Breast epithelium (tissue), 4 donors: ENCODE measurements at places on chromosomes 6 and 20.
A peak's percentile ranks its signal among the peaks of the same experiment; 100 is the strongest.

DNA sequence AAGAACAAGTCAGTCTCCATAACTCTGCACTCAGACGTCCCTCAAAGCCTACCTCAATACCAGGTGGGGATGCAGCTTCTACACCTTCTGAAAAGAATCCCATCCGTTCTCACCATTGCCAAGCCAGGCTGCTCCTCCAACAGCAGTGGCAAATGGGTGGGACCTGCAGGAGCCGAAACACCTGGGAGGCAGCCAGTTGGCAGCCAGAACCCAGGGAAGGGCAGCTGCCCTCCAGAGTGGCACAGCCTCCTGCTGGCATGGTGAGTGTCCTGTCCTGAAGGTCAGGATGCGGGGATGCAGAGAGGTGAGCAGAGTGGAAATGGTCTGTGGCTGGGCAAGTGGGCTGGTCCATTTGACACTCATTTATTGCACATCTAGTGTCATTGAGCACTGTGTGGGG is 210.6 kb upstream of the CDH4 start:
- H3K36me3 ChIP-seq, result no peaks in the 10 kb centered on the region
- no peak overlapping the region for H3K27ac ChIP-seq
- no peaks in the 10 kb centered on the region for H3K27me3 ChIP-seq
- no peaks in the 10 kb centered on the region for H3K4me1 ChIP-seq
- H3K4me3 ChIP-seq, result no peak overlapping the region

DNA sequence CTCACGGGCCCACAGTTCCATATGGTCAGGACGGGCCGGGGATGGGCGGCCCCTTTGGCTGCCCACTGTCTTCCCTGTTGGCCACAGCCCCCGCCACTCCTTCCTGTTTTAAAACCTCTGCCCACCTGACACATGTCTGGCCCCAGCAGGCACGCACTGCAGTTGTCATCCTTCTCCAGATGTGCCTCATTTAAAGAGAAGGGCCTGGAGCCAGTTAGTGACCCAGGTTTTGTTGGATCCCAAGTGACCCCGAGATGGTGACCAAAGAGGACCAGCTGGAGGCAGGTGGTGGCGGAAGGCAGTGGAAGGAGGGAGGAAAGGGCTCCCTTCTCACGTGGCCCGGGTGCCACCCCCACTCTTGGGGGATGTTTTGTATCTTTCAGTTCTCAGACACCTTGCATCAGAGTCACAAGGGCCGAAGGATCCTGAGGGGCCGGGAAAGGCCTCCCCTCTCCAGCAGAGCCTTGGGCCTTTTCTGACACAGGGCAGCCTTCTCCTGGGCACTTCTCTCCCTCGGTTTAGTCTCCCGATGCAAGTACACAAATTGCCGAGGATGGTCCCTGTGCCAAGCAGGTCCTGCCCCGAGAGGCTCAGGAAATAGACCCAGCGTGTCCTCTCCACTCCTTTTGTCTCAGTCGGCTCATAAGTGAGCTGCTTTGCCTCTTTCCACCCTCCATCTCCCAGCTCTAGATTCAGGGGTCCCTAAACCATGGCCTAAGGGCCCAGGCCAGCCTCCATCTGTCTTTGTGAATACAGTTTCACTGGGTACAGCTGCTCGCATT is 117.6 kb downstream of the SULF2 start:
- no peak for DNase-seq
- H3K36me3 ChIP-seq, result no peaks in the 10 kb centered on the region
- H3K4me3 ChIP-seq, result no peak overlapping the region
- H3K27me3 ChIP-seq, result no peaks in the 10 kb centered on the region
- H3K27ac ChIP-seq, result no peak overlapping the region

GRCh38 chr6:139378882-139379341 is 4.5 kb upstream of the CITED2 start:
- no peaks in the 10 kb centered on the region for H3K27me3 ChIP-seq
- no peak for DNase-seq
- H3K27ac ChIP-seq, result no peak overlapping the region
- H3K36me3 ChIP-seq, result no peaks in the 10 kb centered on the region
- H3K4me3 ChIP-seq, result no peak overlapping the region

GRCh38 chr20:4569092-4569491 is 152.6 kb upstream of the PRND start:
- H3K27ac ChIP-seq, result no peak overlapping the region
- H3K4me1 ChIP-seq, result no peaks in the 10 kb centered on the region
- no peak for DNase-seq
- H3K36me3 ChIP-seq, result no peaks in the 10 kb centered on the region
- H3K4me3 ChIP-seq, result no peak overlapping the region

DNA sequence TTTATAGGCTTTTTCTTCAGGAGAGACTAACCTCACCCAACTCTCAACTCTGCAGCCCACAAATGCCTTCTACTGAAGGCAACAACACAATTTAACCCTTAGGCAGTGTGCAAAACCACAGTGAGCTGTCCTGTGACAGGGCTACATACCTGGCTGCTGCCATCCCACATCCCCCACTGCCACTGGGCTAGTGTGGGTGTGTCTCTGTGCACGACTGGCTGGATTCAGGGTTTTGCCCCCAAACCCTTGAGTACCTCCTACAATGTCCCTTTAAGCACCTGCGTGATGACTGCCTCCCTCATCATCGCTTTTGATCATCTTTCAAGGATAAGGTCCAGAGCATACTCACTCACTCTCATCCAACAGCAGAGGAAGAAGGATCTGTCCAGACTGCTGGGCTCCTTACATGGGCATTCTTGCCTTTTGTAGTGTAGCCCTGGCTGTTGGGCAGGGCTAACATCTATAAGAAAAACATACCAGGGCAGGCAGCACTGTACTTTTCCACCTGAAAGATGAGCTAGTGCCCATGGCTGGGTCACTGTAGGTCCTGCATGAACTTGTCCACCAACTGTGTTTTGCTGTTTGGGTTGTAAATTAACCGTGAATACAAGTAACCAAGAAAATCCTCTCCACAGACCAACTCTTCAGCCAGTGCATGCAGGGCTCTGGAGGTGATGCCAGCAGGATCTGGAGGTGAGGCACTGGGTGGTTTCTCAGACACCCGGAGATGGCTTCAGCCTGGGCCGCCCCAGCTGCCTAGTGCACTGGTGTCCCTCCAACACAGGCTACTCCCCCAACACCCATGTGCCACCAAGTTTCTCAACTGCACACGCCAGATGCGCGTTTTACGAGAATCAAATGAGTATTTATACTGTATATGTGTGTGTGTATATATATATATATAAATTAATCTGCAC is 45.2 kb downstream of the PLCG1 start:
- no peaks in the 10 kb centered on the region for H3K27me3 ChIP-seq
- no peak for DNase-seq
- H3K4me1 ChIP-seq, result peaks cover 3% of the 10 kb centered on the region
- peak overlapping the region; percentile 17 for H3K27ac ChIP-seq
- no peaks in the 10 kb centered on the region for H3K36me3 ChIP-seq
- no peak overlapping the region for H3K4me3 ChIP-seq

DNA sequence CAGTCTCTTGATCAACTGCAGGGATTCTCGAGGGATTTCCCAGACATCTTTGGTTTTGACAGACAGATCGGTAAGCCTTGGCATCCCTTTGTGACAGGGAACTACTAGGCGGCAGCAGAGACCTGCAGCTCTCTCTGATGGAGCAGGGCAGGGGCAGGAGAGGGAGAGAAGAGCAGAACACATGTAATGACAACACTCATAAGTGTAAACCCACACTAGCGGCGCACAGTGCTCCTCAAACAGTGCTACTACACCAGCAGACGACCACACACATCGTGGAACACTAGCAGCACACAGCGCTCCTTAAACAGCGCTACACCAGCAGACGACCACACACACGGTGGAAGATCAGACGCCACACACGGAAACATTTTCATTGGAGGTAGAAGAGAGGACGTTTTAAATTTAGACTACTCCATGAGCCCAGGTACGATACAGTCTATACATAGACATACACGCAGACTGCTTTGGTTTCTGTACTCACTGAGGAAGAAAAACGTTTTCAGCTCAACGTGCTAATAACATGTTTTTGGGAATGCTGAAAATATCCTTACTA is 94.5 kb upstream of the TRAF3IP2 start:
- no peaks in the 10 kb centered on the region for H3K4me1 ChIP-seq
- no peaks in the 10 kb centered on the region for H3K36me3 ChIP-seq
- H3K27me3 ChIP-seq, result no peaks in the 10 kb centered on the region
- no peak for DNase-seq

GRCh38 chr20:35588397-35588796 is 27.2 kb upstream of the SPAG4 start:
- no peak overlapping the region for H3K4me3 ChIP-seq
- H3K27ac ChIP-seq, result no peak overlapping the region
- no peaks in the 10 kb centered on the region for H3K27me3 ChIP-seq
- H3K4me1 ChIP-seq, result no peaks in the 10 kb centered on the region
